ENCODE measurements at places on chromosomes 2 and 18.
A peak's percentile ranks its signal among the peaks of the same experiment; 100 is the strongest.

DNA sequence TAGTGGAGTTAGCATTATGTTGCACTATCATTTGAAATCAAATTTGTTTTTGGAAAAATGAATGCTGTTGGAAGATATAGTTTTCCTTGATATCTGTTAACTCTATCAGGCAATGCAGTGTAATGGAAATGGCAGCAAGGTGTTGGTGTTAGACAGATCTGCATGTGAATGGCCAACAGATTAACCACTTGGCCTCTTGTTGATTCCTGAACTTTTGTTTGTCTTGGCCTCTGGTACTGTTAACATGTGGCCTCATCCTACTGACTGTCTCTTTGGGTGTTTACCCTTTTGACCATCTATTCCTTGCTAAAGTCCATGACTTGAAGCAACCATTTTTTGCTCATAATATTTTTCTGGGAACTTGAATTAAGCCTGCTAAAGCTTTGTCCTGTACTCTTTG, 110.2 kb upstream of the CDH2 start:
- no peak for DNase-seq

DNA sequence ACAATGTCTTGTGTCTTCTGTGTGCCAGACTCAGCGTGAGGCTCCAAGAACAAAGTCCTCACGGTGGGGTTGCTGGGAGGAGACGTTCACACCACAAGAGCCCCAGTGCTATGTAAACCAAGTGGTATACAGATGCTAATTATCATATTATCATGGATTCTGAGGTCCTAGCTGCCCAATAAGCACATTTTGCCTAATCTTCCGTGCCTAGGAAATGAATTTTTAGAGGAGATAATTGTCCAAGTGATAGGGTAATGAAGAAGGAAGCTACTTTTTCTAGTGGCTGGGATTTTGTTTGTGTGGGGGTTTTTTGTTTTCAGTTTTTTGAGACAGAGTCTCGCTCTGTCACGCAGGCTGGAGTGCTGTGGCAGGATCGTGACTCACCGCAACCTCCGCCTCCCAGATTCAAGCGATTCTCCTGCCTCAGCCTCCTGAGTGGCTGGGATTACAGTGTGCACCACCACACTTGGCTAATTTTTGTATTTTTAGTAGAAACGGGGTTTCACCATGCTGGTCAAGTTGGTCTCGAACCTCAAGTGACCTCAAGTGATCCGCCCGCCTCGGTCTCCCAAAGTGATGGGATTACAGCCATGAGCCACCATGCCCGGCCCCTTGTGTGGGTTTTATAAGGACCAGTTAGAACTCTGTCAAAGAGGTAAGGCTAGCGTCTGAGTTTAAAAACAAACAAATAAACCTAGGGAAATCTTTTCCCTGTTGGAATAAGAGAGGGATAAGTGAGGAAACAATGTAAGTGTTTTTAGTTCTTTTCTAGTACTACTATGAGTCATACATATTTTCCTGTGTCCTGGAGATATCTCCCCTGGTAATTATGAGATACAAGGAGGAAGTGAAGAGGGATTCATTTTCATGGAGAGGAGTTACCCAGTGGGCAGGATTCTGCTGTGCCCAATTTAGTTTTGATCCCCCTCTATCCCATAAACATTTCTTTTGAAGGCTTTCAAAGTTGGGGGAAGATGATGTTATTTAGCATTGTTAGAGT, 9.5 kb upstream of the SMAD7 start:
- peak; percentile 78 for DNase-seq

- DNase-seq, result no peak
Observed at GRCh38 chr2:42653039-42653438, 84.6 kb downstream of the MTA3 start.

GRCh38 chr18:49059028-49059834, 108.5 kb upstream of the SMAD7 start:
- DNase-seq, result no peak

GRCh38 chr2:158923180-158923594, 45.3 kb upstream of the TANC1 start:
- DNase-seq, result peak; percentile 51

DNA sequence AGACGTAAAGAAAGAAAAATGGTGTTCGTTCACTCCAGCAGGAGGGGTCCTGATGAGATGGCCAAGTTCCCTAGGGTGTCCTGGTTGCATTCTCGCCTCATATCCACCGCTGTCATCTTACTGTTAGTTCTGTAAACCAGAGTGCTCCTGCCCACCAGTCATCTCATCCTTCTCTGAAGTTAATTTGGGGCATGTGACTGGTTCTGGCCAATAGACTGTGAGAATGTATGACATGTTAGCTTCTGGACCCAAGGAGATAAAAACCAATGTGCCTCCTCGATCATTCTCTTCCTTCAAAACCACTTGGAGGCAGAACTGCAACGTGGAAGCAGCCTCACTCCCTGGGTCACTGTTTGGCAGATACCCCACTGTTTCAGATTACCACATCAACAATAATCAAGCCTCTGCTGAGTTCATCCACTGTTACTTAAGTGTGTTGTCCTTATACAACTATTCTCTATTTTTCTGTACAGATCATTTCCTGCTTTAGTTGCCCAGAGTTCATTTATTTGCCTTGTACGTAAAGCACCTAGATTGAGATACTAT, 759.1 kb downstream of the TSN start:
- DNase-seq, result peak; percentile 17

GRCh38 chr2:29518010-29518409, 402.8 kb downstream of the CLIP4 start:
- DNase-seq, result peak; percentile 77

GRCh38 chr2:227324642-227324994, 433 bp upstream of the MFF start:
- DNase-seq, result no peak

GRCh38 chr18:76368976-76369375, 126.1 kb downstream of the ZNF516 start:
- DNase-seq, result no peak

GRCh38 chr18:32346671-32347070, 124.0 kb downstream of the GAREM1 start:
- DNase-seq, result no peak

GRCh38 chr18:46364048-46364447, 259.9 kb downstream of the HAUS1 start:
- DNase-seq, result no peak

DNA sequence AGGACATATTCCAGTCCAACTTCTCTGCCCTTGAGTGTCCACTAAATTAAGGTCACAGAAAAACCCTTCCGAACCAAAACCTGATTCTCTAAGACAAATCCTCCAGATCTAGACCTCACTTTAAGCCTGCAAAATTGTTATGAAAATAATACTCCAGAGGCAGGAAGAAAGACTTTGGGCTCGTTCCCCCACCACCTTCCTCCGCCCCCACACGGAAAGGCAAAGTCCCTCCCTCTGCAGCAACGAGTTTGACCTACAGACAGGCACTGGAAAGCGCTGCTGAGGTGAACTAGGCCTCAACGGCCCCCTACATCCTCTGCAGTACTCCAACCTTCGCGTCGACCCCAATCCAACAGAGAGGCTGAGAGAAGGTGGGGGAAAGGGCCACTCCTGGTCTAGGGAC, 808 bp downstream of the ATP5MC3 start:
- peak; percentile 43 for DNase-seq

GRCh38 chr2:43266711-43267111, 40.3 kb upstream of the ZFP36L2 start:
- no peak for DNase-seq

- DNase-seq, result no peak
Observed at GRCh38 chr2:168188002-168188401, 59.4 kb downstream of the STK39 start.

DNA sequence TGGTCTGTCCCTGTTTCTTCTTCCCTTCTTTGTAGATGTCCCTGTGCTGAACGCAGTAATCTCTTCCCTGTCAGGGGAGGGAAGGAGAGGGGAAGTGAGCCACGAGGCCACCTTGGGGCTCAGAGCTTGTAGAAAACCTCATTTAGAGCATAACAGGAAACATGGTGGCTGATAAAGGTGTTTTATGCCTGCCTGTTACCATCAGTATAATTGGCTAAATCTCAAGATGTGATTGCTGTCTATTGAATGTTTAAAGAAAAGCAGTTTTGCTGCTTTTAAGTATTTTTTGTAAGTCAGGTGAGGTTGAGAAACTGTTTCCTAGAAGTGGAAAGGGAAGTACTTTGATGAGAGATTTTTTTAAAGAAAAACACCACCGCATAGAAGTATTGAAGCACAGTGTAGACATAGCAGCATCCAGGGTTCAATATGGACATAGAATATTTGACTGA, 59.7 kb upstream of the PDK1 start:
- no peak for DNase-seq

DNA sequence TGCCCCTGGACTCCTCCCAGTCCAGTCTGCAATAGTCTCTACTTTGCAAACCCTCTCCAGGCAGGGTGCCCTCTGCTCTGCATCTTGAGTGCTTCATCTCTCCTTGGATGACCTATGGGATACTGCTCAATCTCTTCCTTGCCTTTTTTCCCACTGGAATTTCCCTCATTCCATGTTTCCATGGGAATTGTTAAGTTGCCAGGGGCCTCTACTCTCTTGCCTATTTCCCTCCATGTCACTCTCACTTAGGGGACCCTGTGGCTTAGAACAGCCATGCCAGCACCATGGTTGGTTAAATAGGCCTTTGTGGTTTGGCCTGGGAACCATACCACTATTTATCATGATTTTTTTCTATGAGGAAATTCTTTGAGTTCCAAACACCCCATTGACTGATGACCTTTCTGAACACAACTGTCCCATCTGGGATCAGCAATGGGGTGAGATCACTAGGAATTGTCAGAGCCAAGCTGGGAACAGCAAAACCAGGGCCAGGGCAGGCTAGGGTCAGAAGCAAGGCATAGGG, 91.4 kb upstream of the RBMS1 start:
- DNase-seq, result peak; percentile 83

DNA sequence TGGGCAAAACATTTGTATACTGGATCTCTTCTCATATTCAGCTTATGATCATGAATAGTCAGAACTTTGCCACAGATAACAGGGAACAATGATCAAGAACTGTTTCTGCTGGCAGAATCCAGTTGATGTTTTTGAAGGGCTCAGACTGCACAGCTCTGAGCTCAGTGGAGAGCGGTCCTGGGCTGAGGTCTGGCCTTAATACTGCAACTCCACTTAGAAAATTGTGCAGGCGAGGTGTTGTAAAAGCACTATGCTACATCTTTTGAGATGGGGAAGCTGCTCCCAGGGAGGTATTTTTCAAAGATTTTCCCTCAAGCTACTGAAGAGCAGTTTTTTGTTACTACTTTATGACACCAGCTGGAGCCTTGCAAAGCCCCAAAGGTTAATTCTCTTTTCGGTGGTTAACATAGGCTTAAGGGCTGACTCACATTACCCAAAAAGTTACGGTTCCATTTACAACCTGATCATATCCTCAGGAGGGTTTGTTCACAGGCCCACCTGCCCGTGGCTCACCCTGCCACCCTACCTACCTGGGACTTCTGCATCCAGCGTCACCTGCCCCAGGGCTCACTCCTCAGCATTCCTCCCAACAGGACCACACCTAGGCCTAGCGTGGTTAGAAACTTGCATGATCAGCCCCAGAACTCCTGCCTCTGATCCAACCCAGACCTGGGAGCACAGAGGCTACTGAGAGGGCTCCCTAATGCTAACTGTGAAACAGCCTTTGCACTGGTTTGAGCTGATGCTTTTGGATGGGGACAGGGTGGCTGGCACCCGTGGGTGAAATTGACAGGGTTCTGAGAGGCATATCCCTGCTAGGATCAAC, 114.4 kb downstream of the NCK2 start:
- no peak for DNase-seq

- DNase-seq, result peak; percentile 57
Observed at GRCh38 chr2:24984912-24985311, 13.2 kb upstream of the DNAJC27 start.

DNA sequence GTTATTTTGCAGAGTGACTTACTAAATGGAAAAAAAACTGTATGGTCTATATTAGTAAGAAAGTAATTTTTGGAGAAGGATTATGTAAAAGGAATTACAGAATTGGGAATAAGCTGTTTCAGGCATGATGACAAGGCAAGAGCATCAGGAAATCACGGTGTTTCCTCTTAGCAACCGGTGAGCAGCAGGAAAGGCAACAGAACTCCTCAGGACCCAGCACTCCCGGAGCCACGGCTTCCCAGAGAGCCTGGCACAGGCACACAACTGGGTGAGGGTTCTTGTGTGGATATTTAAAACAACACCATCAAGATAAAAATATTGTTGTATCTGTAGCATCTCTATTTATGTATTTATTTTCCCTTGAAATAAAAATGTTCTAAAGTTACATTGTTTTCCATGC, 34.4 kb downstream of the CYP27C1 start:
- no peak for DNase-seq

- DNase-seq, result no peak
Observed at GRCh38 chr2:102508863-102509262, 35.8 kb downstream of the SLC9A4 start.

GRCh38 chr2:231533777-231534125, 3.5 kb upstream of the NMUR1 start:
- no peak for DNase-seq

GRCh38 chr2:26570083-26570430, 71.1 kb downstream of the CIB4 start:
- DNase-seq, result no peak

DNA sequence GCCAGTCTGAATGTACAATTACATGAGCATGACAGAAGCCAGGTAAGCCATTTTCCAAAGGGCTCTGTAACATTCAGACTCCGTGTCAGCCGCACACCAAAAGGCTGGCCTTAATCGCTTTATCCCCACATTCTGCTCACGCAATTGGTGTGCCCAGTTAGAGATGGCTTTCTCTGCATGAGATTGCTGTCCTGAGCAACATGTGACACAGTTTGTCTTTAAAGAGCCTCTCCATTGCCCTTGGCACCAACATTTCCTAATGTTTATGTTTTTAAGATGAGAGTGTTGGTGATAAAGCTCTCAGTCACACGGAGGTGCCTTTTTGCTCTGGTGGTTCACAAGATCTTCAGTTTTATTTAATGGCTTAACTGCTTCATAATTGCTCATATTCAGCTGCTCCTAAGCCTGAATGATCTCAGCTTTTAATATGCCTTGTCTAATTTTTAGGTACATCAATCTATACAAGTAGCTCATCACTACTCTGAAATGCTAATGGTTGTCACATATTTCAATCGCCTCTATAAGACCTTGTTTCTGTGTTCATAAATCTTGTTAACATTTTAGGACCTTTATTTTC, 164.8 kb upstream of the ACVR2A start:
- DNase-seq, result no peak

- DNase-seq, result no peak
Observed at GRCh38 chr2:226011716-226012450, 612.4 kb downstream of the NYAP2 start.

GRCh38 chr2:20999906-21000645, 43.8 kb downstream of the APOB start:
- no peak for DNase-seq

- no peak for DNase-seq
Observed at GRCh38 chr18:57475408-57475807, 40.2 kb downstream of the ONECUT2 start.

Measured in fibroblast of skin of right biceps (primary cell).